AG08396 (cell line): ENCODE measurements at places on chromosomes 1 and 21.

DNA sequence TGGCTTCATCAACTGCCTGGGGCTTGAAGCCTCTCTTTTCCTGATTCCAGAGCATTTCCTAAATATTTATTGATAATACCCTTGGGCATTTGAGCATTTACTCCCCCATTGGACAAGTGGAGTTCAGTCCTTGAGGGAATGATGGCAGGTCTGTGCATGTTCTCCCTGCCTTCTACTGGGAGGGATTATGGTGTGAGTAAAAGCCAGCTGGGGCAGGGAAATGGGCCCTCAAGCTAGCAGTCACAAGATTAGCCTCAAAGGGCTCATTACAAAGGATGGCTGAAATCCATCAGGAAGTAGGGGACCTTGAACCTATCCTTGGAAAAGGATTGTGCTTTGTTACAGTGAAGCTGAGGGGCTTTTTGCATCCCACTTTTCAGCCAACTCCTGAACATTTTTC, 24.2 kb upstream of the OSBPL9 start:
- no peak for DNase-seq

DNA sequence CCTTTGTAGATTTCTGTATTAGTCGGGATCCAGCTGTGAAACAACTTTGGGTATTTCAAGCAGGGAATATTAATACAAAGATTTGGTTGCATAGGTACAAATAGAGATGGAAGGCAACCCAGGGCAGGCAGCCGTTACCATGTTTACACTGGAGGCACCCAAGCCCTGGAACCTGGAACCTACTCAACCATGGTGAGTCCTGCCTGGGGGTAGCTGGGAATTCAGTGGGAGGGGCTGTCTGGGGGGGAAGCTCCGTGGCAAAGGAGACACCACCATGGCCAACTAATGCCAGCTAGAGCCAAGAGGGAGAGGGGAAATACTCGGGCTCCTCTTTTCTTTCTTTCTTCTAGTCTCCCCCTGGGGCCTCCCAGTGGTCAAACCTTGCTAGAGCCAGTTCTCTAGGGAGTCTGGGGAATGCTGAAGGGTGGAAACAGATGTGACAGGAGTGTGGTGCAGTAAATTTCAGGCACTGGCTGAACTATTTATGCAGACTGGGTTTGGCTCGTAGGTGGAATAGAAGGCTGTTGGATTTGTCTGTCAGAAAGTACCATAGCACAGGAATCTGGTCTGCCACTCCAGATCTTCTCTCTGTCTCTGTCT, 91.9 kb upstream of the CACNA1E start:
- no peak for DNase-seq

- no peak for DNase-seq
These were observed 61.5 kb upstream of the GJA5 start for GRCh38 chr1:147821883-147822282.

DNA sequence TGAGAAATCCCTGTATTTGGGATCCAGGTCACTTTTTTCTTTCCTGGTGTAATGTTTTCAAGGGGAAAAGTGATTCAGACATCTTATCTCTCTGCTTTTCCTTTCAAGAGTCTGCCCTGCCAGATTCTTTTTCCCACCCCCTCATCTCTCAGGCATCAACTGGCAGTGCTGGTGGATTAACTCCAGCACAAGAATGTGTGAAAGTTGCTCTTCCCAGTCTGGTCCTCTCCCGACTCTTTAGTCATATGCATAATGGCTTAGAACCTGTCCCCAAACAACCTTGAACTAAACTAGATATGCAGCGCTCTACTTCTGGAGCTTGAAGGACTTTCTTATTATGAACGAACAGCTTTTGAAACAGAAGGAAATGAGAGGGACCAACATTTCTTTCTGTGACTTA, 88.5 kb downstream of the SLC44A5 start:
- no peak for DNase-seq

- DNase-seq = peak; percentile 82
These were observed 24.9 kb upstream of the TMEM52 start for GRCh38 chr1:1943834-1944570.

- DNase-seq = no peak
These were observed 24.1 kb upstream of the ARF1 start for GRCh38 chr1:228058172-228058948.

DNA sequence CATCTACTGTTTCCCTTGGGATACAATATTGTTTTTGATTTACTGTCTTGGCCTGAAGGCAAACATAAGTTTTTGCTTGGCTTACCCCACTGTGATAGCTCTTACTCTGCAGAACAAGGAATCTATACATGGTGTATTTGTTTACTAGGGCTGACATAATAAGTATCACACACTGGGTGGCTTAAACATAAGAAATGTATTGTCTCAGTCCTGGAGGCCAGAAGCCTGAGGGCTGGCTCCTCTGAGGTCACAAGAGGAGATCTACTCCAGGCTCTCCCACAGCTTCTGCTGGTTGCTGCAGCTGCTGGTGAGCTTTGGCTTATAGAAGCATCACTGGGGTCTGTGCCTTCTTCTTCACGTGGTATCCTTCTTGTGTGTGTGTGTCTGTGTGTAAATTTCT, 30.7 kb upstream of the IGSF5 start:
- no peak for DNase-seq

DNA sequence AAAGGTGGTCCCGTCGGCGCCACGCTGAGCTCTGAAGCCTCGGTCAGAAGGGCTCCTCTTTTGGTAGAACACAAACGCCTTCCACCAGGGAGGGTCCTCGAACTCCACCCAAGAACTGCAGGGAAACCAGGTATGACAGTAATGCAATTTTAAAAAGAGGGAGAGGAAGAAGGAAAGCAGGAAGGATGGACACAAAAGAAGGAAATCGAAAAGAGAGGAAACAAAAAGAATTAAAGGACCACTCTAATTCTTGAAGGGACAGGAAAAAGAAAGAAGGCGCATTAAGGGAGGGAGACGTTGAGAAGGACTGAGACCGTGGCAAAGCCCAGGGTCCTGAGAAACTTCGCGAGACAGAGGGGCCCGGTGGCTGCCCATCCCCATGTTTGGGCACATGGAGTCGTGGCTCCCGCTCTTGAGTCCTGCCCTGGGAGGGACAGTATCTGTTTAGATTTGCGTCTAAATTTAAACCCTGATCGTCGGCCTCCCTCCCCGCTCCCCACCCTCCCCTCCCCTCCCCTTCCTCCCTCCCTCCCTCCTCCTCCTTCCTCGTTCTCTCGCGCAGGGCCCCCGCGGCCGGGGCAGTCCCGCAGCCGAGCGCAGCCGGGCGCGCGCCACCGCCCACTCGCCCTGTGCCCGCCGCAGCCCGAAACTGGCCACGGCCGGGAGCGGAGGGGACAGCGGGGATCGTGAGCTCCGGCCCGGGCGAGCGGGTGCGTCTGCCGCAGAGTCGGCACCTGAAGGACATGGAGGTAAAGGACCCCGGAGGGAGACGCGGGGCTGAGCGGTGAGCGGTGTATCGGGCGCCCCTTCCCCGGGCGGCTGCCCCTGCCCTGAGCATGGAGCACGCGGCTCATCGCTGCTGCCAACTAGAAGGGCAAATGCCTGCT, at the start of gene RCSD1:
TSS of gene RCSD1 (plus strand) at position 552 of the 887 bp plus-strand sequence. CDS start at position 744, 192 bp downstream.
- peak; percentile 58 for DNase-seq

DNA sequence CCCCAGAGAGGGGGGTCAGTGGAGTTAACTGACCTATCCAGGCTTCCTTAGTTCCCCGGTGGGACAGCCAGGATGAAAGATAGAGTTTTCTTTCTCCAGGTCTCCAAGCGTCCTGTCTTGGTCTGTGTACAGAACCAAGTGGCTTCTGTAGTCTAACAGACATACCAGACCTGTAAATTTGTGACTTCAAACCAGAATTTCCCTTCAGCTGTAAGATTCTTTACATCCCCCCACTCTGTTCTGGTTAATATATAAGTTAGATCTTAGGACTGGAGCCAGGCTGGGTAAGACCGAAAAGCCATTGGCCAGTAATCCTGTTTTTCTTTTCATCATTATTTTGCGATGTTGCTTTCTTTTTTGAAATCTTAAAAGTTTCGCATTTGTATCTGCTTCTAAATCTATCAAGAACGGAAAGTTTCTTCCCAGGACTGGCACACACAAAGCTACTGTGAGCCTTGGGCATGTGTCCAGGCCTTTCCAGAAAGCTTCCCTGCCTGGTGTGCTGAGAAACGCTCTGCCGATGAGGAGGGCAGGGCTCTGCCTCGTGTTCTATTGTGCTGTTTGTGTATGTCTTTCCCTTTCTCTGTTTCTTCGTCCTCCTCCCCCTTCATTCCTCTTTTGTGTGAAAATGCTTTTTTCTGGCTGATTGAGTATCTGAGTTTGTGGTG, 72.3 kb downstream of the RGL1 start:
- peak; percentile 45 for DNase-seq

GRCh38 chr1:10973956-10974881, 38.2 kb upstream of the TARDBP start:
- no peak for DNase-seq

DNA sequence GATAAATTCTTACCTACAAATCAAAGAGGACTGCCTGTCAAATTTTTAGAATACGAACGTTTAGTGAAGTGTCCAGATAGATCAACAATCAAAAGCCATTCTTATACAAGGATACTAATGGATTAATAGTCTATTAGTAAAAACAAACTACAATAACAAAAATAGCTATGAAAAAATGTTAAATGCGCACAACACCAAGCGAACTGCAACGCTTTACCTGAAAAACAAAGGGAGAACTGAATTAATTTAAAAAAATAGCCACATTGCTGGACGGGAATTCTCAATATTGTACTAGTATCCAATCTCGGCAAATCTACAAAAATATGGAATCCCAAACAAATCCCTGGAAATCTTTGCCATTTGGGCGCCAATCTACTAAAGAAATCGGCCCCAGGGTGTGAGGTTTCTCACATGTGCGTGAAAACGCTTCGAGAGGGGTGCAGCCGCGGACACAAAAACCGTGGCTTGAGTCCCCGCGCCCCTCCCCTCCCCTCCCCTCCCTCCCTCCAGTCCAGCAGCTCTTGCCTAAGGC, 55.6 kb downstream of the TRAF5 start:
- DNase-seq = no peak

DNA sequence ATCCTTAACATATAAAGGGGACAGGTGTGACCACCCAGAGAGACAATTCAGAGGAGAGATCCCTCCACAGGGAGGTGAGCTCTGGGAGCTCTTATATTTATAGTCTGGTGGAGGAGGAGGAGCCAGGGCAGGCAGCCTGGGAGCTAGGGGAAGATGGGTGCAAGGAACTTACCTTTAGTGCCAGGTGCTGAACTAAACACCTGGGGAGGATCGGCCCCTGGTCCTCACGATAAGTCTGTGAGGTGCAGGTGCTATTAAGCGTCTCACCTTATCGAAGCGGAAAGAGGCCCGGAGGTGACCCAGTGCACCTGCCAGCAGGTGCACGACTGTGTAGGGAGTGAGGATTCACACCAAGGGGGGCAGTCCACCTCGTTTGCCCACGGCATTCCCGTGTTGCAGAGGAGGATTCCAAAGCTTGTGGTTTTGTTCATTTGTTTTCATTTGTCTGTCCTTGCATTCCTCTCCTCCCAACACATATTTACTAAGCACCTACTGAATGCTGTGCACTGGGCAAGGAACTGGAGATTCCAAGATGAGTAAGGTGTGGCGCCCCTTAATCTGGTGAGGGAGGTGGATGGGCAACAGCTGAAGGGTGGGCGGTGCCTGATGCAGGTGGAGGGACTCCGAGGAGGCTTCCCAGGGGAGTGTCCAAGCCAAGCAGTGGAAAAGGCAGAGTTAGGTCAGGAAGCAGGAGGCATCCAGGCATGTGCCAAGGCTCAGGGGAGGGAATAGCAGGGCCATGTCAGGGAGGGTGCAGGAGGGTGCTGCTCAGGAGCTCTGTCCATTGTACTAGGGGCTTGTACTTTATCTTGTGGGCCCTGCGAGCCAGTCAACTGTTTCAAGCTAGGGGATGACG, 11.5 kb downstream of the ARHGEF10L start:
- no peak for DNase-seq

- DNase-seq = no peak
These were observed 581.0 kb downstream of the AJAP1 start for GRCh38 chr1:5235355-5235899.

DNA sequence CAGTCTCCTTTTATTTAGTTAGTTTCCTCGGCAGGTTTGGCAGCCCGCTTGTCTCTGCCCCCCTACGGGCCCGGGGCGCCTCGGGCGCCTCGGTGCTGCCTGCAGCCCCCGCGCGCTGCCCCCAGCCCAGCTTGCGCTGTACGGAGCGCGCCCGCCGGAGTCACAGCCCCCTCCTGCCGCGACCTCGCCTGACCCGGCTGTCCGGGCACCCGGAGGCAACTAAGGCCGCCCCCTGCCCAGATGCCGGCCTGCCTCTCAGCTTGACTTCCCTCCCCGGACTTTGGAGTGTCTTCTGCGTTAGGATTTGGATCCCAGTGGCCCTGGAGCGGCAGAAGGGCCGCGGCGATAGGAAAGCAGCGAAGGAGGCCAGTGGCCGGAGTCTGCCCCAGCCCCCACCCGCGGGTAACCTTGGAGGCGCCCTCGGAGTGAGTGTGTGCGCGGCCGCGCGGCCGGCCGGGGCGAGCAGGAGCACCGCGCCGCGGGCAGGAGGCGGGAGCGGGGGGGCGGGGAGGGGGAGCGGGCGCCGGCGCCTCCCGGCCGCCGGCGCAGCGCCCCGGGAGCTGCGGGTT, 7.6 kb downstream of the CDKN2C start:
- DNase-seq = peak; percentile 84

- no peak for DNase-seq
These were observed 327.1 kb upstream of the FMN2 start for GRCh38 chr1:239764546-239764945.

DNA sequence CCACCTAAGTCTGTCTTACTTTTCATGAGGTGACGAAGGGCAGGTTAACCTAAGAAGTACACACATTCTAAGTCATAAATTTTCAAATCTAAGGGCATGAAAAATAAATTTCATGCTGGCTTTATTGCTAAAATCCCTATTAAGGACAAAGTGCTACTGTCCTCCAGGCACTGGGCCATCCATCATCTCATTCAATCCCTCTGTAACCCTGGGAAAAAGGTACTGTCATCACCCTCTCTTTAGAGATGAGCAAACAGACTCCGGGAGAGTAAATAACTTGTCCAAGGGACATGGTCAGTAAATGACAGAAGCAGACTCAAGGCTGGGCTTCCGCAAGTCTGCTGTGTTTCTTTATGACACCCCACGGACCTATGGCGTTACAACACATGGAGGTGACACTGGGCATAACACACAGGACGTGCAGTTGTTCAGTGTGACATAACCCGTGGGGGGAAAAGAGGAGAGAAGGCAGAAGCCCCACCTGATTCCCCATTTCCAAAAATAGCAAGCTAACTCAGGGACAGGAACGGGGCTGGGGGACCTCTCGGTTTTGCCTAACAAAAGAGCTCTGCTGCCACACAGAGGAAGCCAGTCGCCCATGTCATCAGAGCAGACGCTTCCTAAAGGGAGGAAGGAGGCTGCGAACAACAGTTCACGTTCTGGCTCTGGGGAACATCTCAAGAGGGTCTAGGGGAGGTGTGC, 12.5 kb upstream of the SRM start:
- DNase-seq = no peak

DNA sequence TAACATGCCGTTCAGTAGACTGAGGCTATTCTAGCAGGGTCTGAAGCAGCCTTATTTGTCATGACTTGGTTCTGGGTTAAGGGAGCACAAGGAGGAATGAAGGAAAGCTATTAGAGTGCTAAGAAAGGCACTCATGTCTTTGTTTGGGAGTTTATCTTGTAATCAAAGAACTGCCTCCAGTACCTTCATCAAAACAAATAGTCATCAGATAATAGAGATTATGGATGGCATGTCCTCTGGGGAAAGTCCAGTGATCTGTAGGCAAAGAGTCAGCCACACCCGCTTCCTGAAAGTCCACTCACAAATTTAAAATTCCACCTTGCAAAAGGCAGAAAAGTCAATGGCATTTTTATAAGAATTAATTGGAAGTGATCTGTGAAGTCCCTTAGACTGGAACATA, 56.8 kb downstream of the ESRRG start:
- no peak for DNase-seq
